ENCODE measurements at places on chromosomes 2 and 18.

GRCh38 chr2:24708537-24709152 lies 84.5 kb downstream of the PTRHD1 start:
- H3K27me3 ChIP-seq: no peaks in the 10 kb centered on the region
- H3K4me1 ChIP-seq: peaks cover under 1% of the 10 kb centered on the region
- no peak for DNase-seq
- peaks cover 21% of the 10 kb centered on the region for H3K36me3 ChIP-seq
- H3K4me3 ChIP-seq: no peak overlapping the region

GRCh38 chr2:18132697-18133096 lies 254.2 kb downstream of the KCNS3 start:
- H3K36me3 ChIP-seq: no peaks in the 10 kb centered on the region
- no peaks in the 10 kb centered on the region for H3K4me1 ChIP-seq
- DNase-seq: no peak
- no peak overlapping the region for H3K27ac ChIP-seq

- H3K4me3 ChIP-seq: no peak overlapping the region
- DNase-seq: no peak
- no peak overlapping the region for H3K27ac ChIP-seq
Measured at GRCh38 chr2:78304678-78305077, 720.8 kb upstream of the REG3G start.

DNA sequence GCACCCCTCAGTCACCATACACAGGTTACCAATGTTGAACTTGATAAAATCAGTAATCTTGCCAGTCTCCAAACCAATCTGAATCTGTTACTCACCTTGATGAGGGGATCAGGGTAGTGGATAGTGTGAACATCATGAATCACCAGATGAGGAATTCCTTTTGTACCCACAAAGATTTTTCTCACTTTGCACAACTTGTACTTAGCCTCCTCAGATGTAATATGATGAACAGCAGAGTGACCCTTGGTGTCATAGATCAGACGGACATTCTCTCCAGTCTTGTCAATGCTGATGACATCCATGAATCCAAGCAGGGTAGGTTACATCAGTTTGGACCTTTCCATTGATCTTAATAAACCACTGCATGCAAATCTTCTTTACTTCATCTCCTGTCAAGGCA lies 54.7 kb downstream of the MDH1 start:
- no peak overlapping the region for H3K4me3 ChIP-seq
- H3K27ac ChIP-seq: no peak overlapping the region
- no peak for DNase-seq
- H3K27me3 ChIP-seq: no peaks in the 10 kb centered on the region

GRCh38 chr2:148221926-148222325 lies 201.0 kb downstream of the MBD5 start:
- no peak overlapping the region for H3K4me3 ChIP-seq
- H3K27me3 ChIP-seq: no peaks in the 10 kb centered on the region
- H3K36me3 ChIP-seq: no peaks in the 10 kb centered on the region
- no peak overlapping the region for H3K27ac ChIP-seq

DNA sequence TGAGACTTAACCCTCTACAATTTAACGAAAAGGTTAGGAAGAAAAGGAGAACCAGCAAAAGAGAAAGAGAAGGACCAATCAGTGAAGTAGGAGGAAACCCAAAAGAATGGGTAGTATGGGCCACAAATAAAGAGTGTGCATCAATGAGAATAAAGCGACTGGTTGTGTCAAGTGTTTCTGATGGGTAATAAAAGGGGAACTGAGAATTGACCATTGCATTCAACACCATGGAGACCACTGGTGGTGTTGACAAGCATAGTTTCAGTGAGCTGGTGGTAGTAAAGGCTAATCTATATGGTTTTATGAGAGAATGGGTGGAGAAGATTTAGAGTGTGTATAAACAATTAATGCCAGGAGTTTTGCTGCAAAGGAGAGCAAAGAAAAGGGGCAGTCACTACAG lies 75.4 kb downstream of the CSRNP3 start:
- no peaks in the 10 kb centered on the region for H3K4me1 ChIP-seq
- no peaks in the 10 kb centered on the region for H3K36me3 ChIP-seq
- no peak overlapping the region for H3K27ac ChIP-seq

DNA sequence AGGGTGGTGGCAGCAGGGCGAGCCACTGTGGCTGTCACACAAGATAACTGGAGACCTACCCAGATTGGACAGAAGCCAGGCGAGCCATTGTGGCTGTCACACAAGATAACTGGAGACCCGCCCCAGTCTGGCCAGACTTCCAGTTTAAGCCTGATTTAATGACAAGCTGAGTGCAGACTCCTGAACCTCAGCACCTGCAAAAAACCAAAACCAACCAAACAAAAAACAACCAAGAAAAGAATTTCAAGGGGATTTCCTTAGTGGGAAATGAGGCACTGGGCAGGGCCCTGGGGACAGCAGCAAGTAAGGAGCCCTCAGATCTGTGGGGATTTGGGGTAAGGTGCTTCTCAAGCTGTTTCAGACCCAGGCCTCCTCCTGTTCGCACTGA lies 95.2 kb upstream of the BOD1L2 start:
- no peaks in the 10 kb centered on the region for H3K4me1 ChIP-seq
- no peak overlapping the region for H3K4me3 ChIP-seq
- no peak for DNase-seq
- H3K27me3 ChIP-seq: no peaks in the 10 kb centered on the region
- no peaks in the 10 kb centered on the region for H3K36me3 ChIP-seq
- H3K27ac ChIP-seq: no peak overlapping the region

GRCh38 chr2:221529943-221530652 lies 42.0 kb downstream of the EPHA4 start:
- no peaks in the 10 kb centered on the region for H3K4me1 ChIP-seq
- no peaks in the 10 kb centered on the region for H3K27me3 ChIP-seq
- no peaks in the 10 kb centered on the region for H3K36me3 ChIP-seq
- DNase-seq: no peak

DNA sequence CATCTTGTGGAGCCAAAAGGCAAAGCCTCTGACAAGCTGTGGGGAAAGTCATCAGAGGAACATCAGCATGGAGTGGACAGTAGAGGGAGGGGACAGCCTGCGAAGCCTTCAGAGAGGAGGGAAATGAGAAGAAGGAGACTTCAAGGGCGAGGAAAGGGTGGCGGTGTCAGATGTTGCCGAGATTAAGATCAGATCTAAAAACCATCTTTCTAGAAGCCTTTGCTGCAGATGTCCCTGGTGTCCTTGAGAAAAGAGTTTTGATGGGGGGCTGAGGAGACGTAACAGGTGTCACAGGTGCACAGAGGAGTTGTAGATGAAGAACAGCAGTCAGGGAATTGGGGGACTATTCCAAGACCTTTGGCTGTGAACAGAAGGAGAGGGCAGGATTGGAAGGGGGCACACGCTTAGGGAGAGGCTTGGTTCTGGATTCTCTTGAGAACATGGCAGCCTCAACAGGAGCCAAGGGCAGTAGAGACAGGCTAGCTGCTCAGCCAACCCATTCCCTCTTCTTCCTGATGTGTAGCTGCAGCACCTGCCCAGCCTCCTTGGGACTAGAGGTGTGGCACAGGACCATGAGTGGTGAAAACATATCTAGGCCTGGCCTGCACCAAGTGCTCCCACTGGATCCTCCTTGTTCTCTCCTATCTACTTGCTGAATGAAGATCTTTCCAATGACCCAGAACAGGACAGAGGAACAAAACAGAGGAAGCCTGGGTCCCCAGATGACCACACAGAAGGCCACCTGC lies 22.7 kb upstream of the NCL start:
- DNase-seq: no peak
- no peaks in the 10 kb centered on the region for H3K27me3 ChIP-seq
- no peak overlapping the region for H3K27ac ChIP-seq

GRCh38 chr2:240500561-240501423 lies 57.0 kb downstream of the ANKMY1 start:
- H3K27ac ChIP-seq: no peak overlapping the region
- H3K27me3 ChIP-seq: no peaks in the 10 kb centered on the region
- no peak for DNase-seq
- no peaks in the 10 kb centered on the region for H3K4me1 ChIP-seq
- H3K36me3 ChIP-seq: peaks cover 5% of the 10 kb centered on the region

GRCh38 chr2:72780477-72780876 lies 45.4 kb downstream of the EXOC6B start:
- H3K36me3 ChIP-seq: no peaks in the 10 kb centered on the region
- H3K4me3 ChIP-seq: no peak overlapping the region
- DNase-seq: no peak
- peaks cover 4% of the 10 kb centered on the region for H3K4me1 ChIP-seq

- H3K4me1 ChIP-seq: peaks cover 31% of the 10 kb centered on the region
- H3K4me3 ChIP-seq: peak within 1 kb of the TSS; percentile 59
- no peak for DNase-seq
- no peaks in the 10 kb centered on the region for H3K36me3 ChIP-seq
- H3K27ac ChIP-seq: peak within 1 kb of the TSS; percentile 53
Measured at GRCh38 chr2:174597345-174598047, at the start of gene WIPF1. WIPF1 (minus strand) TSS chr2:174597804; CDS start chr2:174585573, 12,231 bp downstream.

- H3K27ac ChIP-seq: no peak overlapping the region
- no peak for DNase-seq
- peaks cover 10% of the 10 kb centered on the region for H3K4me1 ChIP-seq
- H3K27me3 ChIP-seq: no peaks in the 10 kb centered on the region
- no peak overlapping the region for H3K4me3 ChIP-seq
Measured at GRCh38 chr2:170812710-170813600, 3.7 kb upstream of the GAD1 start.

DNA sequence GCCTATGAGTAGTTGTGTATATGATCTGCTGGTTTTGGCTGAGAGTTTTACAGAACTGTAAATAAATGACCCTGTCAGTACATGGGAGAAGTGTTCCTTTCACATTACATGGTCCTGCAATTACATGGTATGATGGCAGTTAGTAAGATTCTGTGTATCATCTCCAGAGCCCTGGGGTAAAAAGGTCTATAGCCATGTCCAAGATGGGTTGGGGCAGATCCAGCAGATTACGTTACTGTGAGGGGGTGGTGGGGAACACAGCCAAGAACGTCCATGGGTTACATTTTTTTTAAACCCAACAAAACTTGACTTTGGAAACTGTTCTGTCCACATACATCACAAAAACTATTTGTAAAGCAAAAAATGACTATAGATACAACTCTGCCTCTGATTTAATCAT lies 64.2 kb upstream of the LMAN1 start:
- H3K4me3 ChIP-seq: no peak overlapping the region
- no peaks in the 10 kb centered on the region for H3K4me1 ChIP-seq
- H3K27ac ChIP-seq: no peak overlapping the region
- H3K27me3 ChIP-seq: no peaks in the 10 kb centered on the region

GRCh38 chr2:208594642-208595385 lies 188.2 kb downstream of the PTH2R start:
- H3K4me3 ChIP-seq: no peak overlapping the region
- no peaks in the 10 kb centered on the region for H3K4me1 ChIP-seq
- H3K27ac ChIP-seq: no peak overlapping the region
- no peaks in the 10 kb centered on the region for H3K27me3 ChIP-seq

DNA sequence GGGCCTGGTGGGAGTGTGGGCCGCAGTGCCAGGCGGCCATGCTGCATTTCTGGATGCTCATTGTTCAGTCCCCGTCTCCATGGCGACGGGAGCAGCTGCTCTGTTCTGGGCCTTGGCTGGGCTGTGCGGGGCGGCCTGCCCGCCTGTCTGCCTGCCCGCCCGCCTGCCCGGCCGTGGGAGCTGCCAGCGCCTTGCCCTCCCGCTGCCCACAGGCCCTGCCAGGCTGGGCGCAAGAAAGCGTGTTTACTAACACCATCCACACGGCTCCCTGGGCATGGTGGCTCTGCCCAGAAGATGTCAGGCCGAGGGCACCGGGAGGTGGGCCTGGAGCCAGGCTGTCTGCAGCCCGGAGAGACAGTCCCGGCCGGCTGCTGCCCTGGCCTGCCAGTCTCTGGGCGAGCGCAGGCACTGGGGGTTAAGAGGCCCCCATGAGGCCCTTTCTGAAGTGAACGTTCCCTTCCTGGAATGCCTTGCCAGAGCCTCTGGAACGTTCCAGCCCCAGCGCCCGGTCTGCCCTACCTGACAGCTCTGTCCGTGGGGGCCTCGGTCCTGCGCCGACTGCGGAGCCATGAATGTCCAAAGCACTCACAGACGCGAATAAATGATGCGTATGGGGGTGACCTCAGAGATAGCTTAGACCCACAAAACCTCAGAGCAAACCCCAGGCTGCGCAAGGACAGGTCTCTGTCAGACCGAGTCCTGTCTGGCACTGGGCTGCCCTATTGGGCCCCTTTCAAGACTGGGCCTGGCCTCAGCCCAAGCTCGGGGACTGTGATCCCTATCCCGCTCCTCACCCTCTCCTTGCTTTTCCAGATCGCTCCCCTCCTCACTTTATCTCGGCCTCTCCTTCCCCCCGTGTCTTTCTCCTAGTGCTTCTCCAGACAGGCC lies 44.3 kb downstream of the MYCN start:
- no peaks in the 10 kb centered on the region for H3K36me3 ChIP-seq
- no peak overlapping the region for H3K4me3 ChIP-seq
- no peak for DNase-seq

GRCh38 chr18:12645254-12645653 lies 12.7 kb downstream of the SPIRE1 start:
- no peak for DNase-seq
- H3K4me3 ChIP-seq: peak overlapping the region; percentile 42
- H3K27ac ChIP-seq: peak overlapping the region; percentile 55
- H3K27me3 ChIP-seq: no peaks in the 10 kb centered on the region
- H3K4me1 ChIP-seq: peaks cover 23% of the 10 kb centered on the region

DNA sequence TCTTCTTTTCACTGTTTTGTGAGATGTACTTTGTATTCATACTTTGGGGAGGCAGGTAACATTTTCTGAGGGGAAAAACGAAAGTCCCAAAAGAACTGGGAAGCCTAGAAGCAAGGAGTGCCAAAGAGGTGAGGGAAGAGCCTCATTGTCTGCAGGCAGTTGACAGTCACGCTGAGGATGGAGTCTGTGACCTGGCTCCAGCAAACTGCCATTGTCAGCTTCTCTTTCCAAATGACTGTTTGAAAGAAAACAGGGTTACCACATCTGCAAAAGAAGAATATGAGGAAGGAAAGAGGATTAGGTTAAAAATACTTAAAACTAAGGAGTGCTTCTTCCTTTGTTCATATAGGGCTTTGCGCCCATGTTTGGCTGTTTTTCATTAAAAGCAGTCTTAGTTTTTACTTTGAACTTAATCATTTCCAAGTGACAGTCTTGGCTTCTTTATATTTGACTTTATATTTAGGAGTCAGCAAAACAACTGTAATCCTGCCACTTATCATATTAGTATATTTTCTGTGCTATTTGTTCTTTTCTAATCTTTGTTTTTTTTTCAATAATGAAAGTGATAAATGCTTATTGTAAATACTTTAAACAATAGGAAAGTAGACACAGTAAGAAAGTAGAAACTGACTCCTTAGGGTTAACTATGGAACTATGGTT lies 35.0 kb downstream of the CERS6 start:
- H3K4me1 ChIP-seq: peaks cover 3% of the 10 kb centered on the region
- no peaks in the 10 kb centered on the region for H3K27me3 ChIP-seq
- DNase-seq: no peak

Measured in thoracic aorta (tissue), 2 donors.